NAMALWA (cell line): ENCODE measurements at places on chromosomes 7 and 10.
A peak's percentile ranks its signal among the peaks of the same experiment; 100 is the strongest.

GRCh38 chr7:80318081-80318480 is 183.4 kb downstream of the GNAI1 start:
- DNase-seq: no peak

DNA sequence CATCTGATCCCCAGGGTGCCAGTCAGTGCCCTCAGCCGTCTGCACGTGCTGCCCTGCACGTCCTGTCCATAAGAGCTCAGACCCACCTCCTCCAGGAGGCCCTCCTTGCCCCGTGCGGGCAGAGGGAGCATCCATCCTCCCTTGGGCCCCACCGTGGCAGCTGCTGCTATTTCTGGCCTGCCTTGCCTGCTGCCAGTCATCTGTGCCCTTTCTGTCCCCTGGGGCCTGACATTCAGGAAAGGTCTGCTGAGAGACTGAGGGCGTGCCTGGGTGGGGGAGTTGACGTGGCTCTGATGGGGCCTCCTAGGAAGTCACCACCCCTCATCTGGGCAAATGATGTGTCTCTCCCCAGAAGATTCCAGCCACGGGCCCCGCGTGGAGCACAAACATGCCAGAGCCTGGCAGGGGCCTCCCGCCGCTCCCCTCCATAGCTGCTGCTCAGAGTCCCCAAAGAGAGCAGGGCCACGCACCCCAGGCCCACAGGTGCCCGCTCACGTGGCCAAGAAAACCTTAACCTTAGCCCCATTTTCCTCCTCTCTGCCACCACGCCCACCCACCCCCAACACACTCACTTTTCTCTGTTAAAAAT is 21.8 kb downstream of the DPYSL4 start:
- DNase-seq: no peak

- DNase-seq: no peak
Measured at GRCh38 chr7:77327067-77327931, 88.8 kb downstream of the GSAP start.

DNA sequence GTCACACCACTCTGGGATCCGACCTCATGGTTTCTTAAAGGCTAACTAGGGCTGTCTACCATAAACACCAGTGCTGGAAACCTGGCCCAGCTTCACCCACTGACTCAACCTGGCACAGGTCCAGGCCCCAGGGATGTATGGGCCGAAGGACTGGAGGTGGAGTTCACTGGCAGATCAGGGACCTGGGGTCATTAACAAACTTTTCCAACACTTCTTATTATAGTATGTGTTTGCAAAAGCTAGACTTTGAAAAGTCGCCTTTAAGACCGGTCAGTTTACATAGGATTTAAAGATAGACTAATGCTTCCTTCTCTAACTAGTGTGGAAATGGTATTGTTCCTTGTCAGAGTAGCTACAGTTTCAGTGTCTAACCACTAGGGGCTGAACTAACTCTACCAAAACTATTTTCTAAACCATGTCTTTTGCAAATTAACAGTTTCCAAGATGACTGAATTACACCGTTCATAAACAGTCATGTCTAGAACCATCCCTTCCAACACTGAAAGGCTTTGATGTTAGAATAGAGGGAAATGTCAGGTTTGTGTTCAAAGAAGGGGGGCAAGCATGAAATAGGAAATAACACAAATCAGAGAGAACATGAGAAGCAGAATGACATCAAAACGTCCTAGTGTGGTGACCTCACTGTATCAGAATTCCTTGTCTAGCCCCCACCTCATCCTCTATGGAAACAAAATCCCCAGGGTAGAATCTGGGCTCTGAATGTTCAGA is 29.7 kb downstream of the STN1 start:
- peak; percentile 74 for DNase-seq

- no peak for DNase-seq
Measured at GRCh38 chr7:92645114-92646061, 55.2 kb upstream of the FAM133B start.

- DNase-seq: no peak
Measured at GRCh38 chr10:52668024-52668423, 104.6 kb downstream of the MBL2 start.

DNA sequence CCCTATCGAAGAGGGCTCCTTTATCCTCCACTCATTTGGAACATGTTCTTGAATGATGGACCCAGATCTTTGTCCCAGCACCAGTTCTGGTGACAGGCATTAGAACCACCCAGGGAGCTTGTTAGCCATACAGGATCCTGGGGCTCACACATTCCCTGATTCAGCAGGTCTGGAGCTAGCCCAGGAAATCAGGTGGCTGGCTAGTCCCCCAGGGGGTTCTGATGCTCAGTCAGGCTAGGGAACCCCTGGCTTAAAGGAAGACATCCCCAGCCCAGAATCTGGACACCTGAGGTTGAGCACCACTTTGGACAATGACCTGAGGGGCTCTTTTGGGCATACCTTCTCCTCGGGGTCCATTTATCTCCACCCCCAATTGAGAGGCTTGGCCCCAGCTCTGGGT is 37.0 kb upstream of the NANOS1 start:
- DNase-seq: no peak

GRCh38 chr7:45027774-45028114 is 27.7 kb downstream of the CCM2 start:
- DNase-seq: no peak

GRCh38 chr7:5827755-5828154 is 46.3 kb upstream of the RNF216 start:
- DNase-seq: peak; percentile 65

DNA sequence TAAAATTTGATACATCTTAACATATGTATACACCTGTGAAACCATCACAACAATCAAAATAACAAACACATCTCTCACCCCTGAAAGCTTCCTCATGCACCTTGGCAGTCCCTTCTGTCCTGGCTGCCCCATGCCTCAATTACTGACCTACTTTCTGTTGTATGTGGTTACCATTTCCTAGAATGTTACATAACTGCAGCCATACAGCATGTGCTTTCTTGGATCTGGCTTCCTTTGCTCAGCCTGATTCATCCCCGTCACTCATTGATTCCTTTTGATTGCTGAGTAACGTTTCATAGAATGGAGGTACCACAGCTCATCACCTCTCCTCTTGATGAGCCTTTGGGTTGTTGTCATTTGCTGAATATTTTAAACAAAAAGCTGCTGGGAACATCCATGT is 165.3 kb downstream of the CELF2 start:
- DNase-seq: no peak

DNA sequence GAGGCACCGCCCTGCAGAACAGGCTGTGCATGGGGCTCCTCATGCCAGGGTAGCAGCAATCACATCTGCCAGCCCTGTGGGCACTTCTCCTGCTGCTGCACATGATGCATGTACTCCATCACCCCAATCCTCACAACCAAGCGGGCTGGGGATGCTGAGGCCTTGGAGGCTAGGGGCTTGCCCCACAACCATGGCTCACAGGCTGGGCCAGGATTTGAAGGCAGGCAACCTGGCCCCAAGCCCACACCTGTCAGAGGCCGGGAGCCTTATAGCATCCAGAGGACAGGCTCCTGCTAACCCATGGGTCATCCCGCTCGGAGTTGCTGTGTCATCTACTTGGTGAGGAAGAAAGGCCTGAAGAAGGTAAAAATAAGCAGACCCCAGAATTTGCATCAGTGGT is 2.2 kb downstream of the POLM start:
- no peak for DNase-seq

DNA sequence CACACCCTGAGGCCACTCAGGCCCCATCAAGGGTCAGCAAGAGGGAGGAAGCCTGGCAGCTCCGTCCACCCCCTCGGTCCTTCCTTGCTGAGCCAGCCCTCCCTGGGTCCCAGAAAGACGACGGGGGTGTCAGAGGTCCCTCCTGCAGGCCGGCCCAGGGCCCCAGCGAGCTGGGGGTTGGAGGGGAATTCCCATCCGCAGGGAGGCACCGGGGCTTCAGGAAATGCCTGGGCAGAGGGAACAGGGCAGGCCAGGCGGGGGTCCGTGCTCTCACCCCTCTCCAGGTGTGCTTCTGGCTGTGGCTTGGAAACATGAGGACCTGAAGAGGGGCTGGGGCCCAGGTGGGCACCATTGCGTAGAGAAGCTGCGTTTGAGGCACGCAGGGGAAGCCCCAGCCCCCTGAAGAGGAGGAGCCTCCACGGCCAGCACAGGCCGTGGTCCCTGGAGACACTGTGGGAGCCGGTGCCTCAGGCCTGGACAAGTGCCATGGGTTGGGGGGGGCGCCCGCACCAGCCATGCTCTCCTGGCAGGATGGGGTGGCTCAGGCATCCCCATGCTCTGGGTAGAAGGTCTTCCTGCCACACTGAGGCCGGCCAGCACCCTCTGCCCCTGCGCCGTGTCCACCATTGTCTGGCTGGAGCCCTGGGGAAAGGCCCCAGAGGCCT is 66.7 kb downstream of the PDGFA start:
- DNase-seq: no peak

GRCh38 chr7:51059504-51060142 is 257.0 kb downstream of the COBL start:
- no peak for DNase-seq

- no peak for DNase-seq
Measured at GRCh38 chr7:16743236-16743635, 10.3 kb upstream of the TSPAN13 start.

DNA sequence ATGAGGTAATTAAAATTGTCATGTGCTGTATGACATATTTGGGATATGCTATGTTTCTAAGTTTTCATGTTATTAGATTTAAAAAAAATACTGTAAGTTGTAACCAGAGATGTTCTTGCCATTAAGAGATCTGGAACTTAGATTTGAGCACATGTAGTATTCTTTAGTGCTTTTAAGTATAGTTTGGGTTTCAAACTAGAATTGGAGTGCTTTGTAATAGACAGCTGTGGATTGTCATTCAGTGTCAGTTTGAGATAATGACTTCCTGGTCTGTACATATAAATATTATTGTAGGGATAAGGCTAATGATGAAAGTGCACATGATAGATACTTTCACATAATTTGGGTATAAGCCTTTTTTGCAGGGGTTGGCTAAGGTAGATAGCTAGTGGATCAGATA is 936.2 kb downstream of the CNTNAP2 start:
- no peak for DNase-seq

DNA sequence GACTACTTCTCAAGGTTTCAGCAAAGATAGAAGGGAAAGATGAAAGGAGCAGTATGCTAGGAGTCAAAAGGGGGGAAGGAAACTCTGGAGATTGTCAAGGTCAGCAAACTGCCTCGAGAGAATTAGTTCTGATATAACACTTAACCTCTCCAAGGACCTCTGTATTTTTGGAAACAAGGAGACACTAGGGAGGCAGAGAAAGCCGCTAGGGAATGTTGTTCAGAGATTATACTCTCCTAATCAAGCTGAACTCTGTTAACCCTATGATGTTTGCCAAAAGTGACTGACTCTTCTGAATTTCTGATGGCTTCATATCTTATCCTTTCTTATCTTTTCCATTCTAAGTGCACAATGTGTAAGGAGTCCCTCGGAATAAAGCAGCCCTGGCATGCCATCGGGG is 27.1 kb downstream of the CREM start:
- DNase-seq: no peak

- peak; percentile 20 for DNase-seq
Measured at GRCh38 chr10:68154211-68154497, 44.9 kb downstream of the MYPN start.

DNA sequence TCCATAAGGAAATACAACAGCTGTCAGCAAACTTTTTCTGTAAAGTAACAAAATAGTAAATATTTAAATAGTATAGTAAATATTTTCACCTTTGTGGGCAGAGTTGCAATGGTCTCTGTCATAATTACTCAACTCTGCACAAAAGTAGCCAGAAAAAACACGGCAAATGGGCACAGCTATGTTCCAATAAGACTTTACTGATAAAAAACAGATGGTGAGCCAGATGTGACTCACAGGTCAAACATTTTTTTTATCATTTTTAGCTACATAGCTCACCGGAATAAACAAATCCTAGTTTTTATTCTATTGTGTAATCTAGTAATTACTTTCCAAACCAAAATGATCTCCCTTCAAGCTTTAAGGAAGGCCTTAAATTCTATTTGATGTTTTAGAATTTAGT is 55.3 kb downstream of the NCAPG2 start:
- no peak for DNase-seq
